Activated T-helper 1 cell treated with Interleukin-2 at 50 U/mL for 16 hours (primary cell): ENCODE measurements at places on chromosomes 5 and 9.

GRCh38 chr9:117343427-117343826, 71.4 kb downstream of the ASTN2 start:
- DNase-seq = no peak

DNA sequence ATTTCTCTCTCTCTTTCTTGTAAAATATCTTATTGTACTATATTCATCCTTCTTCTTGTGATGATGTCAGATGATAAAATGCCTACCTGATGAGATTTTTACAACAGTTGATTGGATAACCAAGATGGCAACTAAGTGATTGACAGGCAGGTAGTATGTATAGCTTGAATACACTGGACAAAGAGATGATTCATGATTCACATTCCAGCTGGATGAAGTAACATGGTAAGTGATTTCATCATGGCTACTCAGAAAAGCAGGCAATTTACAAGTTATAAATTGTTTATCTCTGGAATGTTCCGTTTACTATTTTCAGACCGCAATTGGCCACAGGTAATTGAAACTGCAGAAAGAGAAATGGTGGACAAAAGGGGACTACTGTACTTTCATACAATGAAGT, 1471.7 kb upstream of the C9orf72 start:
- DNase-seq = no peak

DNA sequence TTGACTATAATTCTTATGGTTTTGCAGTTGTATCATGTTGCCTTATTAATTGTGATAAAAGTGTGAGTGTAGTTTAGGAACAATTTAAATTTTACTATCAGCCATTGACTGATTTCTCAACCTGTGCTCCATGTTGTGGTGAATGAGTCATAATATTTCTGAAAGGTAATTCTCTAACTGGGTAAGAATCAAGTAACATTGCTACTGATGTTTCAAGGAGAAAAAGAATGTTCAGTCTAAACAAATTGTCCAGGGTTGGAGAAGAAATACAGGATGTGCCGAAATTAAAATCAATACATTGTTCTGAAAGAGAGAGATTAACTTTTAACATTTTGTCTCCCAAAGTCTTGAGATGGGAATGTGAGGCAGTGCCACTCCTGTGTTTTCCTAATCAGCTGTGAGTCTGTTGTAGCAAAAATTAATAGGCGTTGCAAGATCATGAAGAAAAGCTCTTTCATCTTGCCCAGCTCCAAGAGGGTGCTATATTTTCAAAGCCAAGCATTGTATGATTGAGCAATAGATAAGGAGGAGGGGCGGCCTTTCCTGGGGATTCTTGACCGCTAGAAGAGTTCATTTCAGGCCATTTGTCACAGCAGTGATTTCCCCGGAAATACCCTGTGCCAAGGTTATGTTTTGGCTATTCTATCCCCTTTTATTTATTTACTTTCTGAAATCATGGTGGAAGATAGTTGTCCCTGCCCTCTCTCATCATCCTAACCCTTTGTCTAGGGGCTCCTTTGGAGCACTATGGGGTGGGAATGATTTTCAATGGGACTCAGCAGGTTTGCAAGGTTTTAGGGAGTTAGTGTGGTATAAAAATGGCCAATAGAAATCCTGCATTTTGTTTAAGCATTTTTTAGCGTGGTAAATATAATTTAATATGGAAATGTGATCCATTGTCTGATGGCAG, 151.6 kb downstream of the FOCAD start:
- no peak for DNase-seq

- no peak for DNase-seq
Observed at GRCh38 chr9:74321396-74321795, 175.7 kb upstream of the RORB start.

DNA sequence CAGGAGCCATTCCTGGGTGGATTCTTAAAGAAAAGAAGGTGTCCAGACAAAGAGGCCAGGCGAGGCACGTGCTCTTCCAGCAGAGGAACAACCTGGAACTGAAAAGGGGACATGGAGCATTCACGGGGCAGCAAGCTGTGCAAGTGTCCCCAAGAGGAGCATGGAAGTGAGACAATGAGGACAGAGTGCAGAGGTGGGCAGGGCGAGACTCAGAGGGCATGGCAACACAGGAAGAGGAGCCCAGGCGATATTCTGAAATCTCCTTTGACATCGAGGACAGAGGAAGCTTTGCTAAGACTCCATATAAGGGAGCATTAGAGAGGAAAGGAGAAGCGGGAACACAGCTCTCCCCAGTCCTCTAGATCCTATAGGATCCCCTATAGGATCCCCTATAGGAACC, 29.4 kb upstream of the SPATA31E1 start:
- DNase-seq = no peak

DNA sequence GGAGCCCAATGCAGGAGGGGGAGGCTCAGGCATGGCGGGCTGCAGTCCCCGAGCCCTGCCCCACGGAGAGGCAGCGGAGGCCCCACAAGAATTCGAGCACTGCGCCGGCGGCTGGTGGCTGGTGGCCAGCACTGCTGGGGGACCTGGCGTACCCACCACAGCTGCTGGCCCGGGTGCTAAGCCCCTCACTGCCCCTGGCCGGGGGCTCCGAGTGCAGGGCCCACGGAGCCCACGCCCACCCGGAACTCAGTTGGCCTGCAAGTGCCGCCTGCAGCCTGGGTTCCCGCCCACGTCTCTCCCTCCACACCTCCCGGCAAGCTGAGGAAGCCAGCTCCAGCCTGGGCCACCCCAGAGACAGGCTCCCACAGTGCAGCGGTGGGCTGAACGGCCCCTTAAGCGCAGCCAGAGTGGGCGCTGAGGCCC, 780.3 kb downstream of the DTWD2 start:
- DNase-seq = no peak

DNA sequence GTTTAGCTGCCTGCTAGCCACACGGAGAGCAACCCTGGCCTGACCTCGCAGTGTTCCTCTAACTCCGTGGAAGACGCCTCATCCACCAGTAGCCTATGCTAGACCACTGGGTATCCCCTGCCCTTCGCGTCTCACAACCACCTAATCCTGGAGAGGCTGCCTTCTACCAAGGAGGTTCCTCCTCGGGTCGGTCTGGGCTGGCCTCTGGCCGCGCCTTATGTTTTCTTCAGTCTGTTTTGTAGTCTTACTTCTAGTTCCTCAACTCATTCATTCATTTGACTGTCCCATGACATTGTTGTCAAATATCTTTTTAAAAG, 1.6 kb upstream of the TPM2 start:
- DNase-seq = no peak

- no peak for DNase-seq
Observed at GRCh38 chr5:177008716-177009115, 2.1 kb upstream of the UIMC1 start.

GRCh38 chr5:179986328-179986727, 78.6 kb upstream of the TBC1D9B start:
- no peak for DNase-seq

GRCh38 chr5:32474209-32474854, 29.8 kb upstream of the ZFR start:
- no peak for DNase-seq

GRCh38 chr9:71944754-71945375, 33.4 kb downstream of the C9orf85 start:
- DNase-seq = no peak

GRCh38 chr5:157561110-157561509, 14.5 kb downstream of the ADAM19 start:
- no peak for DNase-seq

DNA sequence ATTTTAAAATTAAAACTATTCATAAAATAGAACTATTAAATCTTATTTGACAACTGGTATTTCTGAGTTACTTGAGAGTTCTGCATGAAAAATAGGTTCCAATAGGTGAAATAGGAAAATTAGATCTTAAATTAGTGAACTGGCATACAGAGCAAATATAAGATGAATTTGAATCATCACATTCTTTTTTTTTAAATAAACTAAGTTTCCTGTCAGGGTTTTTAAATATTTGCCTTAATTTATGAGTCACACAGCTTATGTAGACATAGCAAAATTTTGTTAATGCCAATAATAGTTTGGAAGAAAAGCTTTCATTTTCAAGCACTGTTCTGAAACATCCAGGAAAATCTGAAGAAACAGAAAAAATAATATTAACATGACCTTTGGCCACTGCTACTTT, 311.7 kb upstream of the HAPLN1 start:
- DNase-seq = no peak

DNA sequence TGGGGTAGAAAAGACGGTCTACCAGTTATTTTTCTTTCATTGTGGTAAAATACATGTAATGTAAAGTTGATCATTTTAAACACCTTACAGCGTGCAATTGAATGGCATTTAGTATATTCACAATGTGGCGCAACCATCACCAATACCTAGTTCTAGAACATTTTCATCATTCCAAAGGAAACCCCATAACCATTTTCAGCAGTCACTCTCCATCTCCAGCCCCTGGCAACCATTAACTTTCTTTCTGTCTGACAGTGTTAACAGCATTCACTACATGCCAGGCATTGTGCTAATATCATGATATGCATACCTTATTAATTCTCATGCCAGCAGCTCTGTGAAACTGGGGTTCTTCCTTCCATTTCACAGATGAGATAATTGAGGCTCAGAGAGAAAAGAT, 32.0 kb downstream of the PTGS1 start:
- DNase-seq = no peak

DNA sequence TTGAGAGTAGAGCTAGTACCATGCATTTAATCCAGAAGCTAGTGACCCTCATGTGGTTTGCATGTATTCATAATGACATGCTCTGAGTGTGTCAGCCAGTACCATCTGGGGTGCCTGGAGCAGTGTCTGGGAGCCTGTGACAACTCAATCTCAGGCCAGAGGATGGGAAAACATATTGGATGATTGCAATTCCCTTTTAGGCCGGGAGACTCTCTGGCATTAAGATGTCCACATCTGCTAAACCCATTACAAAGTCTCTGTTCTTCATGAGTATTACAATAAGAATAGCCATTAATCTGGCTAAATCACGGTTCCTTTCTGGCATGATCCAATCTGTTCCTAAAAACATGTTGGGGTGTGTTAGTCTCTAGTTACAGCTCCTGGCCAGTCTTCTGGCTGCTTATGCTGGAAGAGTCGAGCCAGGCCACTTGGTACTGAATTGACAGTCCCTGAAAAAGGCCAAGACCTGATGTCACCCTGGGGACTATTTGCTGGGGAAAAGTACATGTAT, 475.7 kb downstream of the ENC1 start:
- no peak for DNase-seq

- no peak for DNase-seq
Observed at GRCh38 chr5:43312699-43313034, 545 bp downstream of the HMGCS1 start.

DNA sequence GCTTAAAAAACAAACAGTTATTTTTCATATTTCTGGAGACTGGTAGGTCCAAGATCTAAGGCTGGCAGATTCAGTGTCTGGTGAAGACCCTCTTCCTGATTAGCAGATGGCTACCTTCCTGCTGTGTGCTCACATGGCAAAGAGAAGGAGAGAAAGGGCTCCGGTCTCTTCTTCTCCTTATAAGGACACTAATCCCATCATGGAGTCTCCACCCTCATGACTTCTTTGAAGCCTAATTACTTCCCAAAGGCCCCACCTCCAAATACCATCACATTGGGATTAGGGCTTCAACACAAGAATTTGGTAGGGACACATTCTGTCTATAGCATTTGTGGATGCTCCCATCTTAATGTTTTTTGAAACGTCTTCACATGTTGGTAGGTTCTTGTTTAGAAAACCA, 391.1 kb downstream of the TMEM161B start:
- DNase-seq = no peak

- DNase-seq = no peak
Observed at GRCh38 chr9:91217388-91217787, 144.3 kb downstream of the AUH start.
